Fibroblast of skin of left quadriceps (primary cell): ENCODE measurements at places on chromosomes 11 and 22.
A peak's percentile ranks its signal among the peaks of the same experiment; 100 is the strongest.

GRCh38 chr22:39317775-39318506 lies 1.5 kb downstream of the RPL3 start:
- no peak for DNase-seq

DNA sequence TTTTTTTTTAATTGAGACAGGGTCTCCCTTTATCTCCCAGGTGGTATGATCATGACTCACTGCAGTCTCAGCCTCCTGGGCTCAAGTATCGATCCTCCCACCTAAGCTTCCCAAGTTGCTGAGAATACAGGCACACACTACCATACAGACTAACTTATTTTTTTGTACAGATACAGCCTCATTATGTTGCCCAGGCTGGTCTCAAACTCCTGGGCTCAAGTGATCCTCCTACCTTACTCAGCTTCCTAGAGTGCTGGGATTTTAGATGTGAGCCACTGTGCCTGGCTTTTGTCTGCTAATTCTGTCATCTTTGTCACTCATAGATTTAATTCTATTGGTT lies 43.5 kb downstream of the CBL start:
- no peak for DNase-seq

DNA sequence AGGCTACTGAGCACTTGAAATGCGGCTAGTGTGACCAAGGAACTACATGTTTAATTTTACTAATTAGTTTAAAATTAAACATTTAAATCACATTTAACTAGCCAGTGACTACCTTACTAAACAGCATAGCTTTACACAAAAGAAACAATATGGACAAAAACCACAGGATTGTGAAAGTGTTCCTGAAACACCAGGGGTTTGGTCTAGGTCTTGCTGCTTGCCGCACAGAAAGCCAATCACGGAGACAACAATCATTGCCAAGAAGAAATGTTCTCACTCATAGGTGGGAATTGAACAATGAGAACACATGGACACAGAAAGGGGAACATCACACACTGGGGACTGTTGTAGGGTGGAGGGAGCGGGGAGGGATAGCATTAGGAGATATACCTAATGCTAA lies 309.5 kb downstream of the C11orf87 start:
- no peak for DNase-seq

- DNase-seq = no peak
These were observed 21.4 kb downstream of the INSC start for GRCh38 chr11:15136166-15136565.

DNA sequence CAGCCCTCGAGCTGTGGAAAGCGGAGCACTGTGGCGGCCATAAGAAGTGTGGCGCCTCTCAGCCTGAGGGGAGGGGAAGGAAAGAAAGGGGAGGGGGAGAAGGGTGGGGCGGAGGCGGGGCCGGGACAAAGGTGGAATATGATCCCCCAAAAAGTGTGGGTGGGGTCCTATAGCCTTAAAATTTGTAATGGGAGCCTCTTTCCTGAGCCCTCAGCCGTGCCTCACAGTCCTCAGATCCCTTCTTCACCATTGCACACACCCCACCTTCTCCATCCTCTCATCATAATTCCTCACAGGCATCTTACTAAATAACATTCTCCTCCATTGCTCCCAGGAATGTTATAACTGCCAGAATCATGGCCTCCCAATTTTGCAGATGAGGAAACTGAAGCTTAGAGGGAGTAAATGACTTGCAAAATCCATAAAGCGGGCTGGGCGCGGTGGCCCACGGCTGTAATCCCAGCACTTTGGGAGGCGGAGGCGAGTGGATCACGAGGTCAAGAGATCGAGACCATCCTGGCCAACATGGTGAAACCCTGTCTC lies 600 bp upstream of the RAB6A start:
- no peak for DNase-seq

DNA sequence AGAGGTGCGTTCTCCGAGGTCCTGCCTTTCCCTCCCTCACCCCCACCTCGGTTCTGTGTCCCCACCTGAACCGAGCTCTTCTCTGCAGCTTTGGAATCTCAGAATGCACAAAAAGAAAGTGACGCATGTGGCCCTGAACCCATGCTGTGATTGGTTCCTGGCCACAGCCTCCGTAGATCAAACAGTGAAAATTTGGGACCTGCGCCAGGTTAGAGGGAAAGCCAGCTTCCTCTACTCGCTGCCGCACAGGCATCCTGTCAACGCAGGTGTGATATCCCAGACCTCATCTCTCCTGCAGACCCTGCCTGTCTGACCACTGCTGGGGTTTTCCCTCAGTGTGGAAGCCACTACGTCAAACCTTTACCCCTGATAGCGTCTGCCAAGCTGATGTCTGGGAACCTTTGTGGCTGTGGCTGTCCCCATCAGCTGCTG lies 13.9 kb downstream of the ACP2 start:
- no peak for DNase-seq

GRCh38 chr22:44047891-44048301 lies 23.8 kb downstream of the PARVB start:
- no peak for DNase-seq

GRCh38 chr11:18106688-18107087 lies 806 bp upstream of the SAAL1 start:
- DNase-seq = peak; percentile 7

DNA sequence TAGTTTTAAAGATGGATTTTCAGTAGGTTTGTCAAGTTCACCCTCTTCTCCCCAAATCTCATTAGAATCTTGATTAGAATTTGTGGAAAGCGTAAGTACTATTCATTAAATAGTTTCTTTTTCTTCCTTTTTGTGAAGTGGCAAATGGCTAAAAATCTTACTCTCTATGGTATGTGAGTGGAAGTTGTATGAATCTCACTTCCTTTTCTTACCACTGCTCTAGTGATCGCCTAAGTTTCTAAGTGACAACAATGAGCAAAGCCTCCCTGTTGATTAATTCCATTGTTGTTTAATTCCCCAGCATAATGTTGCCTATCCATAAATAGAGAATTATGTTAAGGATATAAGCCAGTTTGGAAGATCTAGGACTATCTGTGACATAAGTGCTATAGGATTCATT lies 82.7 kb downstream of the PGR start:
- DNase-seq = no peak

- DNase-seq = no peak
These were observed 312.9 kb downstream of the CNTN5 start for GRCh38 chr11:99333621-99334020.

DNA sequence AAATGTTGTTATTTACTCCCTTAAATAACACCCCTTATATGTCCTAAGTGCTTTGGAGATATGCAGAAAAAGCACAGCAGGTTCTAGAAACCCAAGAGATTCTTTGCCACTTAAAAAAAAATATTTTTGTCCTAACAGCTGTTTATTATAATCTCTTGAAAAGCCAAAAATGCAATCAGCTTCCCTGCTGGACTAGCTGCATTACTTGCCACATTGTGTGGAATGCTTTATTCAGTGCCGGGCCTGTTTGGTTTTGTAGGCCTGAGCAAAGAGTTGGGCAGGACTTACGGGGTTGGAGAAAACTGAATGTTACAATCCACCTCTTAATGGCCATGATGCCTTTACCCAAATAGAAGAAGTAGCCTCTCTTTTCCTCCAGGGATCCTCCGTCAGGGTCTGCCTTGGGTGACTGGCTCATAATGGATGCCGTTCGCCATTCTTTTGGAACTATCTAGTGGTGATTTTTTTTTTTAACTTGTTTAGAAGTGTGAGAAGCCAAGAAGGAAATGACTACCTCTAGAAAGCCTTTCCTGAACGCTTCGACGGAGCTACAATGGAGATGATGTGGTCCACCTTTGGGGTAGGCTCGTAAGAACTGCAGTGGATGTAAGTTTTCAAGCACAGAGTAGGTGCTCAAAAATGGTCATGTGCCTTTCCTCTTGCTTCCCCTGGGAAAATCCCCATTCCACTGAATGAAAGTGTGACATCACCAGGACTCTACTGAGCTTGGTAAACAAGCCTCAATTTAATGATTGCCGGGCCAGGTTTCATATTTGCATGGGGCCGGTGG lies 241.3 kb upstream of the NCAM1 start:
- DNase-seq = no peak

- no peak for DNase-seq
These were observed 78.0 kb upstream of the CTSC start for GRCh38 chr11:88415495-88415894.

DNA sequence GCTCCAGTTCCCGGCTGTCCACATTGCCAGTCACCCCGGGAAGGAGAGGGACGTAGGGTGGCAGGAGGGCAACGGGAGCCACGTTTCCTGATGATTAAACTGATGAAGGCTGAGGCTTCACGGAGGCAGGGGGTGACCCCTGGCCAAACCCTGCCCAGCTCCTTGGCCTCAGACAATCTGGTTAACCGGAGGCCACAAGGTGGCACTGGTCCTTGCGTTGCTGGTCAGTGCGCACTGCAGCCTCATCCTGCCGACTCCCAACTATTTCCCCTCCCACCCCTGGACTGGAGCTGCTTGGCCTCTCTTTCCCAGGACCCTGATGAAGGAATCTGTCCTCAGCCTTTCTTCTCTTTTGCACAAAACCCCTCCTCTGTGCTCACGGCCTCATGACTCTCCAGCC lies 75.3 kb downstream of the PDE2A start:
- DNase-seq = no peak

- no peak for DNase-seq
These were observed 691.0 kb upstream of the API5 start for GRCh38 chr11:42620796-42621195.

- DNase-seq = no peak
These were observed 22.0 kb downstream of the FAT3 start for GRCh38 chr11:92246630-92247029.
